ENCODE measurements at places on chromosomes 11 and 22.

DNA sequence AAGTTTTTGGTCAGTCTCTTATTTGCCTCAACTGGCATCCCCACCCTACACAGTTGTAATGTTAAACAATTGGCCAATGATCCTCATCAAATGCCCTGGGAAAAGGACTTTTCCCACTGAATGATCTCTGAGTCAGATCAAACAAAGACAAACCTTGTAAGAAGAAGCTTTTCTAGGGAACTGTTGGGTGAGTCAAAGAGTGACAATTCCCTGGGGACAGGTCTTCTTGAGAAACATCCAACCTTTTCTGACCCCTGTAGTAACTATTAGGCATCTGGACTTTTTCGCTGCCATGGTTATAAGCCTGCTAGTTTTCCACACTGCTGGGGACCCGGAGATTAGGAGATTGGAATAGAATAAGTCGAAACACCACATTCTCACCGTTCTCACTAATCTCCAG is 789.8 kb upstream of the API5 start:
- no peak for DNase-seq

DNA sequence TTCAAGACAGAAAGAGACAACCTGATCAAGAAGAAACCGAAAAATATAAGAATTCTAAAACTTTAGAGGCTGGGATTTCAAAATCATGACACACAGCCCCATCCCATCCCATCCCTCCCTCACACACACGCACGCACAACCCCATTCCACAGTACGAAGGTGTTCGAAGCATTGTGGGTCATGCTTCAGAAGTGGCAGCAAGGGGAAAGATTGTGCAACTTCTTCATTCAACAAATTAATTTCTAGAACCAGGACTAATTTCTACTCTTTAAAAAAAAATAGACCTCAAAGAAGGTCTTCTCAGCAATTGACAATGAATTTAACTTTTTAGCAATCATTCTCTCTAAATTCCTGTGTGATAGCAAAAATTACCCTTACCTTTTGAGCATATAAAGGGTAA is 867 bp downstream of the SPA17 start:
- no peak for DNase-seq

- DNase-seq: no peak
These were observed 2.1 kb upstream of the ENTHD1 start for GRCh38 chr22:39895682-39896081.

DNA sequence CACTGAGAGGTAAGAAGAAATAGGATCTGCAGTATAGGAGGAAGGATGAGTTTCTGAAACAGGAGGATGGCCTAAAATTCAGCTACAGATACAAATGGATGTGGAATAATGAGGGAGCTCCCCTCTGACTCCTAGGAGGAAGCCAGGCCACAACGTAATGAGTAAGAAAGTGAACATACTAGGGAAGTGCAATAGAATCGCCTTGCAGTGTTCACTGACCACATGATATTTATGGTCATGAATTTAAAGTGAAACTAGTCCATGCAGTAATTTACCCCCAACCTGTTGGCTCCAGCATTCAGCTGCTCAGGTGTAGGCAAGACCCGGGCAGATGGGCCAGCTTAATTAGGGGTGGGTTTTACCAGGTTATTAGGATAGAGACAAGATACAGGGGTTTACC is 101.7 kb downstream of the DEUP1 start:
- DNase-seq: no peak

DNA sequence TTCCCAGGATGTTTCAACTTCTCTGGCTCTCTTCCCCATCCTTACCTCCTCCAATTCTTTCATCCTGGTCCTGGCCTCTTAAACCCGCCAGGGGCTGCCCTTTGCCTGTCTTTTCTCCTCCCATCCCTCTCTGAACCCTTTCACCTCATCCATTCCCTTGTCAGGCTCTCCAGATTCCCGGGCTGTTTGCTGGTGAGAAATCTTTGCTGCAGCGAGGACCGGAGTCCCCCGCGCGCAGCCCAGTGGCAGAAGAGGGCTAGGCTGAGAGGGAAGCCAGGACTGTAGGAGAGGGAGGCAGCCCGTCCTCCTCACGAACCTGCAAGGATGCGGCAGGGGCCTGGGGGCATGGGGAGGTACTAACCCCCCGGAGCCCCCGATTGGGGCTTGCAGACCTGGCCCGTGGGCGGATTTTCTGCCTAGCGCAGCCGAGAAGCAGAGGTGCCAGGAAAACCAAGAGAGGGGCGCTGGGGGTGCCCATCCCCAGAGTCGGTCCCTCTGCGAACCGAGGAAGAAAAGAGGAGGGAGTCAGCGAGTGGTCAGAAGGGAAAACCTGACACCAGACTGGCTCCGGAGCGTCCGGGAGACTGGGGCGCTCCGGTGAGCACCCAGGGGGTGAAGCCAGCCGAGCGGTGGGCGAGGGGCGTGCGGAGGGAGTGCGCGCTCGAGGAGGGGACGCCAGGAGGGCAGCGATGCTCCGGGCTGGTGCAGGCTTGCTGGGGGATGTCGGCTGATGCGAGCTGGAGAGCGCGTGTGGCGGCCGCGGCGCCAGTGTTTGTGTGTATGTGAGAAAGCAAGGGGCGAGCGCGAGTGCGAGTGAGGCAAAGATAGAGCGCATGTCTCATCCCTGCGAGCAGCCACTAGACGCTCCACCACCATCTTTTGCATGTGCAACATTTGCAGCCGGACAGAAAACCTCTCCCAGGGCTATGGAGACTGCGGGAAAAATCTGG is at the start of gene GRIA4:
Gene GRIA4, plus strand, starts transcription at position 242 of the 950 bp plus-strand sequence. CDS start 925 bp downstream, outside the sequence.
- no peak for DNase-seq

DNA sequence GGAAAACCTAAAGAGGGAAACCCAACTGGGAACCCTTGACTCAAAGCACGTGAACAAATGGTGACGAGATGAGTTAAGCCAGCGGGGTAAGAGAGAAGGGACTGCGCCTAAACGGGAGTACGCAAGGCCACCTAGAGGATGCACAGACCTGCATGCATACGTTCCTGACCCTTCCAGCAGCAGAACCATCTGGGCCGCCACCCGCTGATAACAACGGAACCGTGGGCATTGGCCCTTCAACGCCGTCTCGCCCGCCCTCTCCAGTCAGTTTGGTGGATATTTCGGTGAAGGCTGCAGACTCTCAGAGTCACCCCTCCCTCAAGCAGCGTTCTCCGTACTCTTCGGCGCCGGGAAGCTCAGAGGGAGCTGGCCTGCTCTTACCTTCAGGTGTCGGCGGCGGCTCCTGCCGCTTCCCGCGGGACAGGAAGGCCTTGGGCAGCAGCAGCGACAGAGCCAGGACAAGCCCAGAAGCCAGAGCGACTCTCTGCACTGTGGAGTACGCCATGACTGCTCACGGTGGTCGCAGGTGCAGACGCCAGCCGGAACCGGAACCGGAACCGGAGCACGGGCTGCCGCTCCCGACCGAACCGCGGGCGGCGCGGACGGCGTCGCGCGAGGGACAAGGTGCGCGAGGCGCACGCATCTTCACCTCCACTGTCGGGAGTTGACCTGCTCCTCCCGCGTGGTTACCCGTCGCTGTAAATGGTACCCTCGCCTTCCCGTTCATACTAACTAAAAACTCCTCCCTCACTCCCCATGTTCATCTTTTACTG is at the start of gene RIC3:
Gene RIC3, minus strand, starts transcription at position 541 of the 773 bp plus-strand sequence. Its CDS starts 36 bp downstream, at position 505.
- DNase-seq: peak; percentile 64

- no peak for DNase-seq
These were observed 33.4 kb downstream of the SERPIND1 start for GRCh38 chr22:20807315-20807752.

GRCh38 chr22:21745948-21746347 is 10.4 kb upstream of the YPEL1 start:
- no peak for DNase-seq

DNA sequence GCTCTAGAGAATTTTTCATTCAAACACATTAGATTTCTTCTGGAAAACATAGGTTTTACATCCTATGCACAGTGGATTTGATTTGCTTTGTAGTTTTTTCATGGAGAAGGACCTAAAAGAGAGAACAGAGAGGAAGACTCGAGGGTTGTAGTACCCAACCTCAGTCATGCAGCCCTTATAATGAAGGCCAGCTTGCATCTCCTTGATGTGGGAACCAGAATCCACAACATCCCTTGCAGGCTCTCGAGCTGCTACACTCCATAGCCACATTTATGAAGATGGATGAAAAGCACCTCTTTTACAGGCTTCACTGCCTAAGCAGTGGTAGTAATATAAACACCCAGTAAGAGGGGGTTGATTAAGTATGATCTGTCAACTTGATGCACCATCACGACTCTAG is 9.5 kb upstream of the OR5B12 start:
- no peak for DNase-seq

DNA sequence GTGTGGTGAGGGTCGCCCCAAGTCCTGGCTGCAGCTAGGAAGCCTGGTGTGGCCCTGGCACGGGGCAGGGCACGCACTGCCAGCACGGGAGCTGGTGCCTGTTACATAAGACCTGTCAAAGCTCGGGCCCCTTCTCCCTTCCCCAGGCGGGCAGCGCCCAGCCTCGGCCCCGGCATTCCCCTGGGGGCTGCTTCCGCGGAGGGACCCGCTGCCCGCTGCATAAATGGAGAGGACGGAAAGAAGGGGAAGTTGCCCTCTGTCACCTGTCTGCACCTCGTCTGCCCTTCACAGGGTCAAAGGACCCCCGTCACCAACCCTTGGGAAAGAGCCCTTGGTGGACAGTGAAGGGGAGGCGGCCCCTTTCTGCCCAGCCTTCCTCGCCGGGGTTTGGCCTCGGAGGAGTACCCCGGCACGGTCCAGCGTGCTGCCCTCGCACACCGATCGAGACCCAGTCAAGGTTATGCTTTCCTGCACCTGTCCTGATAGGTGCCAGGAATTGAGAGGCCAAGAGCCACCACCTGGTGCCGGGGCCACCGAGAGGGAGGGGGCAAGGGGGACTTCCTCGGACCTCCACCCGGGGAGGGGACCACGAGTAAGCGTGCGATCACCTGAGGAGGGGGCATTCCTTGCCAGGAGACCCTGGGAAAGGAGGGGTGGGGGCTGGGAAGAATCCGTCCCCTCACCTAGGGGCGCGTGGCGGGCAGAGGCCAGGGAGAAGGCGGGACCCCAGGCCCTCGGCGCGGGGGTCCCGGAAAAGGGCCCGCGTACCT is 16.8 kb upstream of the MFRP start:
- no peak for DNase-seq

DNA sequence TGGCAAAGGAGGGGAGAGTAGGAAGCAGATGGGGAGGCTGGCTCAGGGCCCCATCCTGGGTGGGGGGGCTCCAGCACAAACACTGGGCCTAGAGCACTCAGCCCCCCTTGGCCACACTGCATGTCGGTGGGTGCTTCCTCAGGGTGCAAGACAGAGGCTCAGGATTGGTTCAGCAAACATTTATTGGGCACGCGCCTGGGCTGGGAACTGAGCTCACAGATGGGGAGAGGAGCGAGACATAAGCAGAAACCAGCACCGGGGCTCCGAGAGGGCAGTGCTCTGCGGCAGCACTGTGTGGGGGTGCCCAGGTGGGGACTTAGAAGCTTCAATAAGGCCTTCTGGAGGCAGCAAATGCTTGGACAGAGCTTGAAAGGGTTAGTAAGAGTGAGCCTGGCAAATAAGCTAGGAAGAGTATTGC is 12.1 kb upstream of the EHD1 start:
- DNase-seq: no peak

DNA sequence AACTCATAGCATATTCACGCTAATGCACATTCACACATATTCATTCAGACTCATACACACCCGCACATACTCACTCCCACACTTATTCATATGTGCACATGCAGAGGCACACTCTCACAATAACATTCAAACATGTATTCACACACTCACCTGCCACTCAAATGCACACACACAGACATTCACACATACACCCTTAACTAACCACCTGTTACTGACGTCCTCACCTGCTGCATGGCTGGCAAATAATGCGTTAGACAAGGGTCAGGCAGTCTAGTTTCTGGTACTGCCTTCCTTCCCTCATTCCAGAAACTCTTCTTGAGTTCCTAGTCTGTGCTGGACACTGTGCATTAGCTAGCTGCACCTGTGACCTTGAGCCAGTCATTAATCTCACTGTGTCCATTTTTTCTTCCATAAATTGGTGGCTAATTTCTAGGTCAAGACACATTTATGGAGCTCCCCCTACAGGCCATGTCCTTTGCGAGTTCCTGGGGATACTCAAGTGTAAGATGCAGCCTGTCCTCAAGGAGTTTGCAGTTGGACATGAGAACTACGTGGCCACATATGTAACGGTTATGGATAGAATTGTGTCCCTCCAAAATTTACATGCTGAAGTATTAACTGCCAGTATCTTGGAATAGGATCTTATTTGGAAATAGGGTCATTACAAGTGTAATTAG is 34.5 kb upstream of the SEZ6L start:
- DNase-seq: no peak

DNA sequence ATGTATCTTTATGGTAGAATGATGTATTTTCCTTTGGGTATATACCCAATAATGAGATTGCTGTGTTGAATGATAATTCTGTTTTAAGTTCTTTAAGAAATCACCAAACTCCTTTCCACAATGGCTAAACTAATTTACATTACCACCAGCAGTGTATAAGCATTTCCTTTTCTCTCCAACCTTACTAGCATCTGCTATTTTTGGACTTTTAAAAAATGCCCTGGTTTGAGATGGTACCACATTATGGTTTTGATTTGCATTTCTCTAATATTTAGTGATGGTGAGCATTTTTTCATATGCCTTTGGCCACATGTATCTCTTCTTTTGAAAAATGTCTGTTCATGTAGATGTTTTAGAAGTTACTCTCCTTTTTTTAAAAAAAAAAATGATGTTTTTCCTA is 142.0 kb downstream of the METTL15 start:
- DNase-seq: no peak

DNA sequence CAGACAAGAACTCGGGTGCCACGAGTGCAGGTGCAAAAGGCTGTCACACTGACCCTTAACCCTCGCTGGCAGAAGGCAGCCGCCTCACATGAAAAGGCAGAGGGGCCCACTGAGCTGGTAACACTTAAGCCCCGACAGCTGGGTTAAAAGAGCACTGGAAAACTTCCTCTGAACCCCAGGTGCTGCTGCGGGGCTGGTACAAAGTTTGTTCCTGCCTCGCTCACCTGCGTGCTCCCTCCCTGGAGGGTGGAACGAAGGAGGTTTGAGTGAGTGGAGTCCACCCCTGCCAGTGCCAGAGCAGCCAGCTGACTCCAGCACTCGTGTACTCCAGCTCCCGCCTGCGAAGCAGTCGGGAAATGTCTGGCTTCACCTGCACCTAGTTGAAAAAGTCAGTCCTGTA is 12.6 kb downstream of the SULT4A1 start:
- no peak for DNase-seq

DNA sequence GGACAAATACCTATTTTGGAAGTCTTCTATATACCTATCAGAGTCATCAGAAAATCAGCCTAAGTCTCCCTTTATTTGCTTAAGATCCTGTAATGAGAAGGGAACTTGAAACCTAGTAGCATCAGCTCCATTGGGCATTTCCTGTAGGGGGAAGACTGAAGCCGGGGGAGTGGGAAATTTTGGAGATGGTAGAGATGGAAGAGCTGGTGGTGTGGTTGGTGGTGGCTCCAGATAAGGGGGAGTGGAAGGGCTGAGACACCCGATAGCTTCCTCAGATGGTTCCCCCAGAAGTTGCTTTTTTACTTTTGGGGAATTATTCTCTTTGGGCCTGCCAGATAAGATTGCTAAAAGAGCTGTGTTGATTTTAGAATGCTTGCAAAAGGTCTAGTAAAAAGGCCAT is 16.4 kb upstream of the EI24 start:
- no peak for DNase-seq

- DNase-seq: no peak
These were observed 82.8 kb upstream of the HMGXB4 start for GRCh38 chr22:35174401-35175038.
